Activated CD8-positive, alpha-beta memory T cell treated with anti-CD3 and anti-CD28 coated beads for 1 hour (primary cell): ENCODE measurements at places on chromosomes 7 and 10.

DNA sequence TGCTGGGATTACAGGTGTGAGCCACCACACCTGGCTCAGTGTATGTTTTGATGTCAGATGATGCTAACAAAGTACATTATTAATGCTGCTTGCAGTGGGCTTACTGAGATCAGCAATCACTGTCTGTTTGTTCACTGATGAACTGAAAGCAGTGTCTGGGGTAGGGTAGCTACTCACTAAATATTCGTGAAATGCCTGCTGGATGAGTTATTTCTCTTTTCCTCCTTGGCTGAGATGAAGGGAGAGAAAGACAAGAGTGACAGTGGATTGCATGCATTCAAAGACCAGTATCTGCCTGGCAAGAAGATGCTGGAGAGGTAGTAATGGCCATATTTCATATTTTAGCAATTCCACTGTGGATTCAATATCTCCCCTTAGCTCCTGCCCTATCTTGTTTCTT, 32.3 kb downstream of the FAM107B start:
- DNase-seq, result no peak

- no peak for DNase-seq
Observed at GRCh38 chr7:22121702-22122474, 176.2 kb upstream of the CDCA7L start.

- DNase-seq, result no peak
Observed at GRCh38 chr7:128447941-128448564, 7.6 kb upstream of the HILPDA start.

- DNase-seq, result no peak
Observed at GRCh38 chr7:44880317-44881018, 4.9 kb downstream of the PURB start.

DNA sequence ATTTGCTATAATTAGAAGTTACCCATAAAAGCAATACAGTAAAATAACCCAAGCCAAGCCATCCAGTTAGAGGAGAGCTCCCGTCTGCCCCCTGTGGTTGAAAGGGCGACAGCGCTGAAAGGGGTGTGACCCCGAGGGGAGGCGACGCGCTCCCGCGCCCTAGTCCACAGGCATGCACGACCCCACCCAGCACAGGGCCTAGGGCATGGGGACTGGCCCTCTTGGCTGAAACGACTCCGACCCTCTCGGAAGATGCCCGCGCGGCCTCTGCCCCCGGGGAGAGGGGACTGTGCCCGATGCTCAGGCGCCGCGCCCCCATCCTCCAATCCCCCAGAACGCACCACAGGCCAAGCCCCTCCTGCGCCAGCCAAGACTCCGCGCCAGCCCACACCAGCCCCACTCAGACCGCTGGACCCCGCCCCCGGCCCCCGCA, 64.0 kb downstream of the CSGALNACT2 start:
- peak; percentile 36 for DNase-seq

DNA sequence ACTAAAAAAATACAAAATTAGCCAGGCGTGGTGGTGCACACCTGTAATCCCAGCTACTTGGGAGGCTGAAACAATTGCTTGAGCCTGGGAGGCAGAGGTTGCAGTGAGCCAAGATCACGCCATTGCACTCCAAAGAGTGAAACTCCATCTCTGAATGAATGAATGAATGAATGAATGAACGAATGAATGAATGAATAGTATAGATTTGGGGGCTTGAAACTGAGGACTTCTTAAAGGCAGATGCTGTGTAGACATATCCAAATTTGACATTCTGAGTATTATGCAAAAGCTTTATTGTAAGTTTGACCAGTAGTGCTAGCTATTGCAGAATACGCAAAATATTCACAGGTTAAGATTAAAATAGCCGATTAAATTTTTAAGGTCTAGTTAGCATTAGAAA, 30.8 kb upstream of the ST7 start:
- no peak for DNase-seq
